ENCODE measurements at places on chromosomes 12 and 14.

GRCh38 chr12:4556735-4557530, 5.1 kb upstream of the DYRK4 start:
- DNase-seq = no peak

DNA sequence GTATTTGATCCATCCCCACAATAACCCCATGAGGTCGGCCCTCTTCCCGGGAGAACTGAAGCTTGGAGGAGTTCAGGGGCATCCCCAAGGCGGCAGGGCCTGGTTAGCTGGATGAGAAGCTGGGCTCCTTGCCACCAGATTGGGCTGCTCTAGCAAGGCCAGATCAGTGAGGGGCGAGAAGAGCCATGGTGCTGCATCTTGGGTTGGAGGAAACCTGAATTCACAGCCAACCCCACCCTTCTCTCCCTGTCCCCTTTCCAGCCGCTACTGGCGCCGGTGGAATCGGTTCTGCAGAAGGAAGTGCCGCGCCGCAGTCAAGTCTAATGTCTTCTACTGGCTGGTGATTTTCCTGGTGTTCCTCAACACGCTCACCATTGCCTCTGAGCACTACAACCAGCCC, 228.6 kb upstream of the FKBP4 start:
- DNase-seq = no peak

- no peak for DNase-seq
Measured at GRCh38 chr12:93733358-93733757, 56.2 kb downstream of the CRADD start.

DNA sequence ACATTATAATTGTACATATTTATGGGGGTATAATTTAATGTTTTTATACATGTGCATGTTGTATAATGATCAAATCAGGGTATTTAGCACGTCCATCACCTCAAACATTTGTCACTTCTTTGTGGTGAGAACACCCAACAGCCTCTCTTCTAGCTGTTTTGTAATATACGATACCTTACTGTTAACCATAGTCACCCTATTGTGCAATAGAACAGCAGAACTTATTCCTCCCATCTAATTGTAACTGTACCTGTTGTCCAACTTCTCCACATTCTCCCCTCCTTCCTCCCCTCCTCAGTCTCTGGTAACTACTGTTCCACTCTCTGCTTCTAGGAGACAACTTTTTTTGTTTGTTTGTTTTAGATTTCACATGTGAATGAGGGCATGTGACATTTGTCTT, 197.0 kb upstream of the PKP2 start:
- DNase-seq = no peak

DNA sequence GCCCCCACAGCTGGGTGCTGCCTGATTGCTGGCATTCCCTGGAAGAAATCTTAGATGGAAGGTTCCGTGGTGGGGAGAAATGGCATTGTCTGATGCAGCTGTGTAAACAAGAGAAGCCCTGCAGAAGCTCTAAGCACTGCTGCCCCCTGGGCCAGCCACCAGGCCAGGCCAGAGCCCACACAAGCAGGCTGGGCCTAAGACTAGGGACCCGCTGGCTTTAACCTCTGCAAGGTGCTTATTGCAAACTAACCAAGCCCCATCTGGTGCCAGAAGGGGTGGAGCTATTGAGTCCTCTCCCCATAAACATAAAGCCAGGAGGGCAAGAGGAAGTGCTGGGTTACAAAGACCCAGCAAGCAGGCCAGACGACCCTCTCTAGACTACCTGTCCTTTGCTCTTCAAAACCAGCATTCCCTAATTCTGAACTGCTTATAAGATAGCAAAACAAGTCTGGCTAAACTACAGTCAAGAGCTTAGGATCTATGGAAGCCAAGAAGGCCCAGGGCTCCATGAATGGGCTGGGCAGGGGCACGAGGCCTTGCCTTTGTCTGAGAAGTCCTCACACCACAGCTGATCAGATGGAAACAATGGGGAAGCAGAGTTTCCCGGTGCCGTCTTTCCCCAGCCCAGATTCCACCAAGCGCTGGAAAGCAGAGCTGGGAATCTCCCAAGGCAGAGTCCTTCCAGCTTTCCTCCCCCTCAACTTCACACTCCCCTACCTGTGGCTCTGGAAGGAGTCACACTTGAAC, 28.8 kb downstream of the P2RX4 start:
- DNase-seq = no peak

GRCh38 chr14:75454963-75455546, 27.2 kb downstream of the JDP2 start:
- no peak for DNase-seq

Data from activated effector memory CD4-positive, alpha-beta T cell treated with Interleukin-2 at 50 U/mL for 16 hours (primary cell).